Tibial nerve (tissue), 4 donors: ENCODE measurements at places on chromosomes 12 and 14. TPM values are rescaled to one million over a fixed set of nuclear protein-coding genes. Genes with fewer than 3 reads are reported as not detected.

The HOXC4 gene
- 2.9 TPM for total RNA-seq

The GUCY2C gene
- total RNA-seq: not detected

The SLCO1B1 gene
- not detected for total RNA-seq

The FKBP4 gene
- total RNA-seq: 29.1 TPM

The CHGA gene
- total RNA-seq: not detected

The SMIM41 gene
- 50.6 TPM for total RNA-seq

The FAM161B gene
- 6.9 TPM for total RNA-seq

The DEPDC4 gene
- not detected for total RNA-seq

The FAM90A1 gene
- not detected for total RNA-seq

The RNASE7 gene
- total RNA-seq: not detected

The PMCH gene
- not detected for total RNA-seq

The MDM1 gene
- 49.8 TPM for total RNA-seq

The IRAK3 gene
- 31.6 TPM for total RNA-seq

The STYK1 gene
- 0.44 TPM for total RNA-seq

The POC1B gene
- total RNA-seq: 22.7 TPM

The RASSF8 gene
- 87.2 TPM for total RNA-seq

The NR1H4 gene
- total RNA-seq: not detected

The BTG1 gene
- 40.0 TPM for total RNA-seq

The CFAP251 gene
- total RNA-seq: 4.4 TPM

The CACNA1C gene
- 6.3 TPM for total RNA-seq

The PRH2 gene
- not detected for total RNA-seq
